ENCODE measurements at places on chromosomes 16 and 17.
A peak's percentile ranks its signal among the peaks of the same experiment; 100 is the strongest.

DNA sequence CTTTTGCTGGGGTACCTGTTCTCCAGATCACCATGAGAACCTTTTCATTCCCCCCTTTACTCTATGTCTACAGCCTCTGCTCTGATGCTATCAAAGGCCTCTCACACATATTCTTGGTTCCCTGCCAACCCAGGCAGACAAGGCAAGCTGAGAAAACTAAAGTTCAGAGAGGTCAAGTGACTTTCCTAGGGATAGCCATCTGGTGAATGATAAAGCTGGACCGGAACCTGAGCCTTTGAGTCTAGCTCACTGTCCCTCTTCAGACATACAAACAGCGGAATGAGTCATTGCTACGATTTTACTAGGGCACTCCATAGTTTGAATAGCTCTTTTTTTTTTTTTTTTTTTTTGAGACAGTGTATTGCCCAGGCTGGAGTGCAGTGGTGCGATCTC, 73.3 kb downstream of the XYLT1 start:
- no peak for DNase-seq

- DNase-seq, result no peak
These were observed 22.9 kb upstream of the NKD1 start for GRCh38 chr16:50525262-50525661.

GRCh38 chr16:5216441-5217080, 119.0 kb upstream of the EEF2KMT start:
- DNase-seq, result no peak

- no peak for DNase-seq
These were observed 4.7 kb downstream of the PAFAH1B1 start for GRCh38 chr17:2598166-2598565.

DNA sequence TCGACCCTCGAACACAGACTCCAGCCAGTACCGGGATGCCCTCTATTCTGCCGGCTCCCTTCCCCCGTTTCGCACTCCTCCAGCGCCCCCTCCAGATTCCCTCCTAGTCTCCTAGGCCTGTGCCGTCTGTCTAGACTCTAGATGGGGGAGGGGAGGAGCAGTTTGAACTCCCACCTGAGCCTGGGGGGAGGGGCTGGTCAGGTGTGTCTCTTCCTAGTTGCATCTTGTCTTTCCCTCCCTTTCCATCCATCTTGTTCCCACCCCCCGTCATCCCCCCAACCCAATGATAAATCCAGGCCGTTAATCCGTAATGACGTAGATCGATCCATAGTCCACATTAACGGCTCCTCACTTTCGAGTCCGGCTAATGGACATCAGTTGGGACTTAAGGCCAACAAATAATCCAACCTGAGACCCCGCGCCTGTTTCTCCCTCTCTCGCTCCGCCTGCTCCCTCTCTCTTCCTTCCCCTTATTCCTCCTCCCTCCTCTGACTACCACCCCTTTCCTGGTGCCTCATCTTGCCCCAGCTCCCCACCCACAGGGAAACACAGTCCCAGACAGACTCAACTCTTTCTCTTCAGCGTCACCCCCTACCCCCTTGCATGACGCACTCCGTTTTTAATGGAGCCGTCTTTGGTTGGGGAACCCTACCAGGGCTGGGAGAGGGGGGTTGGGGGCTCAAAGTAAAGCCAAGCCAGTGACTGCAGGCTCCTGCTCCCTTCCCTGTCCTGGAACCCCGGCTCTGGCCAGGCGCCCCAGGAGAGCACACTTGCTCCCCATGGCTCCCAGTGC, 3.4 kb upstream of the HOXB5 start:
- peak; percentile 18 for DNase-seq

DNA sequence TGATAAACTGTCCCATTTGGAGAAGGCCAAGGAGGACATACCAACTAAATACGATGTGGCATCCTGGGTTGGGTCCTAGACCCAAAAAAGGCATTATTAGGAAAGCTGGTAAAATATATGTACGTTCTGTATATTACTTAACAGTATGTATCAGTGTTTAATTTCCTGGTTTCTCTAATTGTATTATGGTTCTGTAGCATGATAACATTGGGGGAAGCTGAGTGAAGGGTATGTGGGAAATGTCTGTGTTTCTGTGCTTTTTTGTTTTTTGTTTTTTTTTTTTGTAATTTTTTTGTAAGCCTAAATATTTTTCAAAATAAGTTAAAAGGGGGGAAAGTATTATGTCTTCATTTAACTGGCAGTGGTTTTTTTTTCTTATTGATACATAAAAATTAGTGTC, 21.5 kb upstream of the NDRG4 start:
- no peak for DNase-seq

- no peak for DNase-seq
These were observed 8.4 kb downstream of the C16orf86 start for GRCh38 chr16:67674851-67675578.

GRCh38 chr17:44913676-44914075, 1.6 kb downstream of the GFAP start:
- DNase-seq, result no peak

GRCh38 chr17:83099086-83099555, 19.7 kb downstream of the METRNL start:
- DNase-seq, result no peak

DNA sequence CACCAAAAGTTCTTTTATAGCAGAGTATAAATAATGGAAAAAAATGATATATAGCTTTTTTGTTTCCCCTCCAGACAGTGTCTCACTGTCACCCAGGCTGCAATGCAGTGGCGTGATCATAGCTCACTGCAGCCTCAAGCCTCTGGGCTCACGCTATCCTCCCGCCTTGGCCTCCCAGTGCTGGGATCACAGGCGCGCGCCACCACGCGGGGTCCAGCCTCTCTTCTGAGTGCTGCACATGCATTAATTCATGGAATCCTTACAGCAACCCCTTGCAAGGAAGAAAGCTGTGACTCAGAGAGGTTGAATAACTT, 18.0 kb upstream of the ZNF629 start:
- no peak for DNase-seq

- no peak for DNase-seq
These were observed 585.1 kb upstream of the CDH5 start for GRCh38 chr16:65781363-65781762.

DNA sequence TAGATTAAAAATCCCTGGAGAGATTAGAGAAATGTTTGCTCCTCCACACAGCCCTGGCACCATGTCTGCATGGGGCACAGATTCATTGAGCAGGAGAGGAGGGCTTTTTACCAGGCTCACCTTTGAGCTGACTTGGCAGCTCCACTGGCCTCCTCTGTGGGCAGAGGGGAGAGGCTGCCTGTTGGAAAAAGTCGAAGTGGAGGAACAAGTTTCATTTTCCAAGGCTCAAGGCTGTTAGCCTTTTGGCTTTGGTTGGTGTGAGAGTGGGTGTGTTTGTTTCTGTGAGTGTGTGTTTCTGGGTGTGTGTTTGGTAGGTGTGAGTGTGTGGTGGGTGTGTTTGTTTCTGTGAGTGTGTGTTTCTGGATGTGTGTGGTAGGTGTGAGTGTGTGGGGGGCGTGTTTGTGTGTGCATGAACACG, 5.6 kb downstream of the TMEM238L start:
- DNase-seq, result no peak

DNA sequence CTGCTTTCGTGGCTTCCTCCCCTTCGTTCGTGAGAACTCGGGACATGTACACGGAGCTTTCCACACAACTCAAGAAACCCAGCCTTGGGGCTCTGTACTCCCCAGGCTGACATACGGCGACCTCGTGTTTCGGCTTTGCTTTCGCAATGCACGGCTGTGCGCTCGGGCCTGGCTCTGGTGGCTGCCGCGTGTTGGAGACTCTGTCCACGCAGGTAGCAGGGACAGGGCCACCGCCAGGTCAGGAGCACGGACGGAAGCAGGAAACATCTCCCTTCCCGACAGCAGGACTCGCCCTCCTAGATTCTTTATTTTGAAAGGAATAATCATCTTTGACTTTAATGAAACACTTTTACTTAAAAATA, 17.3 kb downstream of the UTS2R start:
- DNase-seq, result no peak

DNA sequence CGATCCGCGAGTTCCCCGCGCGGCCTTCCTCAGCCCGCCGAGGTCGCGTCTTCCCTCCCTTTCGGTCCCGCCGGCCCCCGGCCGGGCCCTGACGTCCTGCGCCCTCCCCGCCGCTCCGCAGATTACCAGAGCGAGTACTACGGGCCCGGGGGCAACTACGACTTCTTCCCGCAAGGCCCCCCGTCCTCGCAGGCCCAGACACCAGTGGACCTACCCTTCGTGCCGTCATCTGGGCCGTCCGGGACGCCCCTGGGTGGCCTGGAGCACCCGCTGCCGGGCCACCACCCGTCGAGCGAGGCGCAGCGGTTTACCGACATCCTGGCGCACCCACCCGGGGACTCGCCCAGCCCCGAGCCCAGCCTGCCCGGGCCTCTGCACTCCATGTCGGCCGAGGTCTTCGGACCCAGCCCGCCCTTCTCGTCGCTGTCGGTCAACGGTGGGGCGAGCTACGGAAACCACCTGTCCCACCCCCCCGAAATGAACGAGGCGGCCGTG, 5.4 kb downstream of the LHX1 start:
- no peak for DNase-seq

DNA sequence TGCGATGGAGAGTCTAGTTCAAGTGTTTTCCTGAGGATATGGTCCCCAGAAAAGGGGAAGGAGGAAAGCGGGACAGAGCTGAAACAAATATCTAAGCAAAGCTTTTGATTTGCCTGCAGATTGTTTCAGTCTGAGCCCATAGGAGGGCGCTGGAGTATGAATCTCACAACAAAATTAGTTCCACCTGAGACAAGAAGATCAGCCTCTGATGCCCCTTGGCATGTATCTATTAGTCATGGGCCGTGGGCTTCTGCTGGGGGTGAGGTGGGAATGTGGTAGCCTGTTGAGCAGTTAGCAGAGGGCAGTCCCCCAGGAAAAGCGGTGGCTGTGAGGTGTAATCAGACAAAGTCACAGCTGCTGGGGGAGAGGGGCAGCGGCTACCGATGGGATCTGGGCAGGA, 446.9 kb downstream of the CA10 start:
- DNase-seq, result no peak

GRCh38 chr17:29747660-29748059, 124.9 kb upstream of the CORO6 start:
- DNase-seq, result no peak

DNA sequence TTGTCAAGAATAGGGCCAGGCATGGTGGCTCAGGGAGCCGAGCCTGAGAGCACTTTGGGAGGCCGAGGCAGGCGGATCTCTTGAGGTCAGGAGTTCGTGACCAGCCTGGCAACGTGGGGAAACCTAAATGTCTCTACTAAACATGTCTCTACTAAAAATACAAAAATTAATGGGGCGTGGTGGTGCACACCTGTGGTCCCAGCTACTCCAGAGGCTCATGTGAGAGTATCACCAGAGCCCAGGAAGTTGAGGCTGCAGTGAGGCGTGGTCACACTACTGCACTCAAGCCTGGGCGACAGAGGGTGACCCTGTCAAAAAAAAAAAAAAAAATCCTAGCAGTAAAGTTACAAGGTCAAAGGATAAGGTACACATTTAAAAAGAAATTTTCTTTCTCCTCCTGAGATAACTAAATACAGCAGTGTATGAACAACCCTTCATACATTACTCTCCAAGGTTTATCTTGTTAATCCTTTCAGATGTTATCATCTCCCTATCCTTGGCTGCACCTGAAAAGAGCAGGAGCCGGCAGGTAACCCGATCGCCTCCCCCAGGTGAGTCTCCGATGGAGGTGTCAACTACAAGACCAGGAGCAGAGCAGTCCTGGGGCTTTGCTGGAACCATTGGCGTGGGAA, 122.3 kb downstream of the GOSR1 start:
- no peak for DNase-seq

- DNase-seq, result no peak
These were observed 6.1 kb downstream of the DBNDD1 start for GRCh38 chr16:90012991-90013745.

DNA sequence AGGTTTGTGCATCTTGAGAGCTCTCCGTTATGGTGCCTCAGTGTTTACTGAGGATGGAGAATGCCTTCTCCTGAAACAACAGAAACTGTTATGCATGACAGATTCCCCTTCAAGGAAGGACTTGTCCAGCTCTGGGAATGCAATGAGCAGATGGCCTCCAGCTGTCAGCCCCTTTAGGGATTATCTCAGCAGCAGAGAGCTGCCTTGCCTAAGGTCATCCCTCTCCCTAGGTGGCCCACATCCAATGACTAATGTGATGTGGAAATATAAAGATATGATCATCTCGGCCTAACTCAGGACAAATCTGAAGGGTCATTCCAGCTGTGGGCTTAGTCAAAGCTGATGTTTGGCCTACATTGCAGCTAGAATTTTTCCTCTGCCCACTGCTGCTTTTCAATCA, 214.3 kb upstream of the N4BP1 start:
- DNase-seq, result no peak

- no peak for DNase-seq
These were observed 6.8 kb downstream of the KRT38 start for GRCh38 chr17:41434005-41434404.

DNA sequence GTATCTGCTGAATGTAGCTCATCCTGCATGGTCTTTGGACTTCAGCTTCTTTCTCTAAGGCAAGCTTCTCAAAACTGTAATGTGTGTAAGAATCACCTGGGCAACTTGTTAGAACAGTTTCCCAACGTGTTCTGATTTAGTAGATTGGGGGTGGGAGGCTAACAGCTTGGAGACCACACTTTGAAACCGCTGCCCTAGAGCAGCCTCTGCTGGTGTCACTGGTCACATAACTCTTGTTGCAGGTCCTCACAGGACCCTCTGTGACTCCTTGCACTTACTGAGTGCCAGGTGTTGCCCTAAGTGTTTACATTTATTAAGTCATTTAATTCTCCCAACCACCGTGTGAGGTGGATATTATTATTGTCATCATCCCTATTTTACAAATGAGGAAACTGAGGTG, 9.9 kb downstream of the SLC35G3 start:
- DNase-seq, result no peak

DNA sequence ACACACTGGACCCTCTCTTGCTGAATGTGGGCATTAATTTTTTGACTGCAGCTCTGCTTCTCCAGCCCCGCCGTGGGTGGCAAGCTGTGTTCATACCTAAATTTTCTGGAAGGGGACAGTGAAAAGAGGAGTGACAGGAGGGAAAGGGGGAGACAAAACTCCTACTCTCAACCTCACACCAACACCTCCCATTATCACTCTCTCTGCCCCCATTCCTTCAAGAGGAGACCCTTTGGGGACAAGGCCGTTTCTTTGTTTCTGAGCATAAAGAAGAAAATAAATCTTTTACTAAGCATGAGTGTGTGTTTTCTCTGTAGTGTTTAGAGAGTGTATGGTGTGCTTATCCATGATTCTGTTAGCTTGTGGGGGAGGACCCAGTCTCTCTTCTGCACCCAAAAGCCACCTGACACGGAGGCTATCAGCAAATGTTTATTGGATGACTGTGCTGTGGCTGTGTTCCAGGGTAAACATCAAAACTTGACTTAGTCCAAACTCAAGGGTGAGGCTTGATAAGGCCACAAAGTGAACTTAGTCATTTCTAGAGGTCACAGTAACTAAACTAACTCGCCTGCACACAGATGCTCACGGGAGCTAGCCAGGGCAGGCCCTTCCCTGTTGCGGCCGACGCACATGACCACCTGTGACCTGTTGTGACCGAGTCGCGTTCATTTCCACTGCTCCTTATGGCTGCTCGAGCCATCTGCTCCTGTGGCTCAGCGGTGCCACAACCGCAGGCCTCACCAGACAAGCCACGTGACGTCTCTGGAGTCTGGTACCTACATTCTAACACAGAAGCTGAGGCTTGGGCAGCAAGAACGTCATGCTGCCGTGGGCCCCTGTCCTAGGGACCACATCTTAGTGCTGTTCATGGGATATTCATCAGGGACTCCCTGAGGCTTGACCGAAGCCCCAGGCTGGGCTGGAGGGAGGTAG, 9.8 kb upstream of the MED11 start:
- DNase-seq, result no peak
